ENCODE measurements at places on chromosomes 3 and 15. TPM values are rescaled to one million over a fixed set of nuclear protein-coding genes. Genes with fewer than 3 reads are reported as not detected.

DNA sequence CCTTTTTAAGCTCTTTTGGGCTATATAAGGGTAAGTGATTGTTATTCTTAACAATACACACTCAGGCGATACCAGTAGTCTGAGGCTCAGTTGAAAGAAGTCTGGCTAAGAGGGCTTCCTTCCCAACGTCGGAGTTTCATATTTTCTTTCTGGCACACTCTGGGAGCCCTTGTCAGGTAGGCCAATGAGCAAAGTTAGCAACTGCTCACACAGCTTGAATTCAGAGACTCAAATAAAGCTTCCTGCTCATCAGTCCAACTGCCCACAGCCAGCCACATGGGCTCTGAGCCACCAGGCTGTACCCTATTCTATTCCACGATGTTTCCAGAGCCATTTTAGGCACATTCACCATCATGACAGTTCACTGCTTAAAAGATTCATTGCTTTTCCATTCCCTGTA lies 155.1 kb upstream of the TBL1XR1 start:
- no peak overlapping the region for H3K27ac ChIP-seq
- peaks cover 14% of the 10 kb centered on the region for H3K4me1 ChIP-seq
- no peak for DNase-seq
- H3K4me3 ChIP-seq, result no peak overlapping the region
- H3K27me3 ChIP-seq, result no peaks in the 10 kb centered on the region
- H3K36me3 ChIP-seq, result no peaks in the 10 kb centered on the region

DNA sequence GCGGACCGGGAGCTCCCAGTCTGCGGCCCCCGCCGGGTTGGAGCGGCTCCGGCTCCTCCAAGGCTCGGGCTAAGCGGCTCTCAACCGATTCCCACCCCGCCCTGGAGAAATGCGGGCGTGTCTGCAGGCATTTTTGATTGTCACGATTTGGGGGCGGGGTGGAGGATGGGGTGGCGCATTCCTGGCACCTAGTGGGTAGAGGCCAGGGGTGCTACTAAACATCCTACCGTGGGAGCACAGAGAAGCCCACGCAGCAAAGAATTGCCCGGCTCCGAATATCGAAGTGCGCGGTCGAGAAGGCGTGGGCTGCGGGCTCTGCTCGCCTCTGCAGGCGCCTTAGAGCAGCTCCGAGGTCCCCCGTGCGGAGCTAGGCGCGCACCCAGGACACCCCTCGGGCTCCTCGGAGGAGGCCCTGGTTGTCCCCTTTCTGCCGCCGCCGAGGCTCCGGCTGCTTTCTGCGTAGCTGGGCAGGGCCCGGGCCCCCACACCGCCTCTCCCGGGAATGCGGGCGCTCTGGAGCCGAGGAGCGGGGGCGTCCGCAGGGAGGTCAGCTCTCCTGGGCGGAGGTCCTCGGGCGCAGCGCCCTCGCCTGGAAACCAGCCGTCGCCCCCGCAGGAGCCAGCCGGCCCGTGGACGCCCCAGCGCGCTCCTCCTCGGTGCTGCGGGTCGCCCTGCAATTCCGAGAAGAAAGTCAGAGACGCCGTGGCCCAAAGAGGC lies 16.5 kb upstream of the LAMP3 start:
- H3K4me3 ChIP-seq, result peak overlapping the region; percentile 83
- peaks cover 12% of the 10 kb centered on the region for H3K4me1 ChIP-seq
- peaks cover 56% of the 10 kb centered on the region for H3K27me3 ChIP-seq
- H3K36me3 ChIP-seq, result no peaks in the 10 kb centered on the region

DNA sequence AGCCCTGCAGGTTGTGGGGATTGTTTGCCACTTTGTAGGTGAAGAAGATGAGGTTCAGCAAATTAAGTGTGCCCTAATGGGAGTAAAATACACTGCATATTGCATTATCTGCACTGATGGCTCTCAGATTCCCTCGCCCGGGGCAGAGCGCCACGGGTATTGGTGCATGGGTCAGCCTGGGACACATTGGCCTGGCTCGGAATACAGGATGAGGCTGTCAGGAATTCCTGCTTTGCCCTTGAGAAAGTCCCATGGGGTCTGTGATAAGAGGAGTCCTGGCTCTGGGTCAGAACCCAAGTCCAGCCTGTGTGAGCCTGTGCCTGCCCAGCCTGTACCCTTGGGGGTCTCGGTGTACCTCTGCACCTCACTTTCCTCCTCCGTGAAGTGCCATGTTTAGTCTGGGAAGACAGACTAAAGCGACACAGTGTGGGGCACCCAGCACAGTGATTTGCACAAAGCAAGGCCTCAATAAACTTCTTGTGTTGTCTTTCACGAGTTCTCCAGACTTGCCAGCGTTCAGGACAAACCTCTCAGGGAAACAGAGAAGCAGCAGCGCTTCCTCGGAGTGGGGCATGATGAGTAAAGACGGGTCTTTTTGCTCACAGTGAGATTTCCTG lies 107.6 kb downstream of the LRRK1 start:
- peaks cover 2% of the 10 kb centered on the region for H3K27me3 ChIP-seq
- H3K4me1 ChIP-seq, result peaks cover 2% of the 10 kb centered on the region
- no peak overlapping the region for H3K27ac ChIP-seq
- no peak overlapping the region for H3K4me3 ChIP-seq
- H3K36me3 ChIP-seq, result no peaks in the 10 kb centered on the region
- no peak for DNase-seq

- no peak overlapping the region for H3K4me3 ChIP-seq
- H3K27me3 ChIP-seq, result peaks cover 14% of the 10 kb centered on the region
Measured at GRCh38 chr15:57916695-57917094, 148.8 kb downstream of the ALDH1A2 start.

DNA sequence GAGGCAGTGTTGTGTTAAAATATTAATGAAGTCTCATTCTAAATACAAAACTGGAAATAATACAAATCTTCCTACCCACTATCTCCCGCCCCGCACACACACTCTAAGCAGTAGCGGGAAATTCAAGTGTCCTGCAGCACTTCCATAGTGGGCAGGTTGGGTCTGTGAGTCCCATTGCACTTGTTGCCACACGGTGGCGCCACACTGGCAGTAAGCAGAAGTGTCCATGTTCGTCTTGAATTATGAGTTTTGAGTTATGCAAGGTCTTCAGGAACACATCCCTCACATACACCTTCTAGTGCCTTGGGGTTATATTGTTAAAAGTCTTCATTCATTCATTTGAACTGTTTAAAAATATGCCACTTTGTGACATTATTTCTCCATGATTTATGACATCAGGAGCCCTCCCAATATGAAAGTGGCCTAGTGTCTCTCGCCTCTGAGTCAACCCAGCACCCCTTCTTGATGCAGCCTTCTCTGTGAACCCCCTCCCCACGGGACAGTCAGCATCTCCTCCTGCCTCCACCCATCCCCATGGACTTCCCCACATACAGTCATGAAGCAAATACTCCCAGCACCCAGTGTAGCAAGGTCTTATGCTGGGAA lies 17.6 kb upstream of the CCDC174 start:
- DNase-seq, result peak; percentile 66
- H3K4me1 ChIP-seq, result no peaks in the 10 kb centered on the region
- peaks cover 25% of the 10 kb centered on the region for H3K27me3 ChIP-seq
- no peak overlapping the region for H3K4me3 ChIP-seq
- H3K27ac ChIP-seq, result no peak overlapping the region

GRCh38 chr15:37783290-37783689 lies 151.2 kb upstream of the TMCO5A start:
- no peak overlapping the region for H3K4me3 ChIP-seq
- peaks cover 6% of the 10 kb centered on the region for H3K27me3 ChIP-seq
- DNase-seq, result no peak
- no peaks in the 10 kb centered on the region for H3K4me1 ChIP-seq
- H3K36me3 ChIP-seq, result no peaks in the 10 kb centered on the region

- no peaks in the 10 kb centered on the region for H3K4me1 ChIP-seq
- H3K4me3 ChIP-seq, result no peak overlapping the region
- peaks cover 5% of the 10 kb centered on the region for H3K27me3 ChIP-seq
- H3K36me3 ChIP-seq, result no peaks in the 10 kb centered on the region
- no peak for DNase-seq
Measured at GRCh38 chr3:130354430-130354829, 9.0 kb downstream of the COL6A5 start.

DNA sequence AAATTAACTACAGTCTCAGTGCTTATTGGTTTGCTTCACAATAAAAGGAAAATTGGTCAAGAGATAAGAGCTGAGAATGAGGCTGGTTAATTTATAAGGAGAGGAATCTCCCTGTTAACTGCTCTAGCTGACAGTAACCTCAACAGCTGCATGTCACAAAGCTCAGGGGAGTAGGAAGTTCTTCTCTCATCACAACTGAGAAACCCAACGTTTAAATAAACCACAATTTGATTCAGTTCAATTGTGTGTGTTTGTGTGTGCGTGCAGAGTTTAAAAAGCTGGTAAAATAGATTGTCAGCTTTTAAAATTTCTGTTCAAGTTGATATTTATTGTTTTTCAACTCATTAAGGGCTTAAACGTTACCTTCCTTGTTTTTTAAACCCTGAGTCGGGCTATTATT lies 3.5 kb upstream of the TGFBR2 start:
- no peak for DNase-seq
- H3K4me3 ChIP-seq, result peak overlapping the region; percentile 48
- peaks cover 49% of the 10 kb centered on the region for H3K4me1 ChIP-seq
- H3K27ac ChIP-seq, result peak overlapping the region; percentile 68
- no peaks in the 10 kb centered on the region for H3K27me3 ChIP-seq

DNA sequence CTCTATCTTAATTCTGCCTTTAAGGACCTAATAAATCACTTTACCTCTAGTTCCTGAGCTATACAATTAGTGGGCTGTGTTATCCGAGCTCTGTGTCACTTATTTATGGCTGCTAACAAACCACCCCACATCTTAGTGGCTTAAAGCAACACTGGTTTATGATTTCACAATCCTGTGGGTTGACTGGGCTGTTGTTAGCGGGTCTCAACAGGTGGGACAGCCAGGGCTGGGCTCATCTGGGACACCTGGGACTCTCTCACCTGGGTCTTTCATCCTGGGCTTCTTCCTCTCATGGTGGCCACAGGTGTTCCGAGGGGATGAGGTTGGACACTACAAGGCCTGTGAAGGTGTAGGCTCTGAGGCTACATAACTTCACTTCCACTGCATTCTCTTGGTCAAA lies 35.8 kb upstream of the CHST2 start:
- no peaks in the 10 kb centered on the region for H3K36me3 ChIP-seq
- H3K27ac ChIP-seq, result no peak overlapping the region
- H3K27me3 ChIP-seq, result peaks cover 5% of the 10 kb centered on the region
- DNase-seq, result no peak

SEMA4B gene
- total RNA-seq, result 15.4 TPM

GRCh38 chr3:81658322-81658997 lies 103.0 kb downstream of the GBE1 start:
- H3K27ac ChIP-seq, result no peak overlapping the region
- no peaks in the 10 kb centered on the region for H3K27me3 ChIP-seq
- H3K36me3 ChIP-seq, result peaks cover 2% of the 10 kb centered on the region
- DNase-seq, result no peak

ARHGEF26 gene
- total RNA-seq, result not detected

DNA sequence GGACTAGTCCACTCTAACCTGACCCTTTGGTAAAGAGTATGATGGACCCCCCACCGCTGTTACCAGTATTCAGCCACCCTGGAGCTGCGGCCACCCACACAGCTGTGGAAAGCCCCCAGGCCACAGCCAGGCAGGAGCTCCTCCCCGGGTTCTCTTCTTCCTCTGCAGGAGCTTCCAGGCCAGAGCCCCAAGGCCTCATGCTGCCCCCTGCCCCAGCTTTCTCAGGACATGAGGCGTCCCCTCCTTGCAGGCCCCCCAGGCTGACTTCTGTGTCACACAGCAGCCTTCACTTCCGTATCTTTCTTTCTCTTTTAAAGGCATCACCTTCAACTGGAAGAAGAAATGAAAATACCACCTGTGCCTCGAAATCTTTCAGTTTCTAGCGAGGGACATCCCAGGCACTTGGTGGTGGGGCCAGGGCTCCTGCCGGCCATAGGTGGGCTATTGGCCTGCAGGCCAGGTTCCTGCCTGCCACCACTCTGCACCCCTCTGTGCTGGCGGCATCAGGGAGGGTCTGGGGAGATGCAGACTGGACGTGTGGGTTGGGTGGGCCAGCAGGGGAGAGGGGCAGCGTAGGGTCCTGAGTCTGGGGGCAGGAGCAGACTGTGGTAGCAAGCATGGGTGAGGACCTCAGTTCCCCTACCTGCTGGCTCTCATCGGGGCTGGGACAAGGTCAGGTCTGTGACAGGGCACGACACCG lies 19.9 kb downstream of the KLF13 start:
- no peak for DNase-seq
- peaks cover 25% of the 10 kb centered on the region for H3K36me3 ChIP-seq
- H3K4me3 ChIP-seq, result peak overlapping the region; percentile 95
- peak overlapping the region; percentile 100 for H3K27ac ChIP-seq
- H3K27me3 ChIP-seq, result no peaks in the 10 kb centered on the region

GRCh38 chr15:67879440-67880129 lies 39.7 kb upstream of the RNU6-1 start:
- no peaks in the 10 kb centered on the region for H3K36me3 ChIP-seq
- H3K27me3 ChIP-seq, result peaks cover 22% of the 10 kb centered on the region
- H3K27ac ChIP-seq, result no peak overlapping the region
- H3K4me3 ChIP-seq, result no peak overlapping the region

DNA sequence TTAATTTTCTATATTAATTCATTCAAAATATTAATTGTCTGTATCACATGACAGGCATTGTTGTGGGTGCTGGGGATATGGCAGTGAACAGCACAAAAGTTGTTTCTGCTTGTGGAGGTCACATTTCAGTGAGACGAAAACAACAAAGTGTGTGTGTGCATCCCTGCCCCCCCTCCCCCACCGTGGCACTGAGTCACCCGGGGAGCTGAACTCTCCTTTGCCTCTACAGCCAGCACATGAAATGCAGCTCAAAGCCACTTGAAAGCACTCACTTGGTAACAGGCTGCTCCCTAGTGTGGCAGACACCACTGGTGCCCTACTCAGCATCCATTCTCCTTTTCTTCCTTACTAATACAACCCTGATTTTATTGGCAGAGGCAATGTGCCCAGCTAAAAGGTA lies 16.9 kb upstream of the SCAMP5 start:
- H3K27me3 ChIP-seq, result peaks cover 12% of the 10 kb centered on the region
- H3K4me1 ChIP-seq, result peaks cover 3% of the 10 kb centered on the region
- DNase-seq, result no peak
- H3K36me3 ChIP-seq, result no peaks in the 10 kb centered on the region
- no peak overlapping the region for H3K4me3 ChIP-seq

GRCh38 chr3:49602877-49603411 lies 48.7 kb downstream of the BSN start:
- peak overlapping the region; percentile 0 for H3K4me3 ChIP-seq
- peak overlapping the region; percentile 71 for H3K27ac ChIP-seq
- H3K4me1 ChIP-seq, result peaks cover 23% of the 10 kb centered on the region
- no peaks in the 10 kb centered on the region for H3K27me3 ChIP-seq
- H3K36me3 ChIP-seq, result no peaks in the 10 kb centered on the region

MAP3K13 gene
- 12.5 TPM for total RNA-seq

EOMES gene
- total RNA-seq, result 44.5 TPM

- no peak for DNase-seq
- H3K27me3 ChIP-seq, result peaks cover 49% of the 10 kb centered on the region
- H3K36me3 ChIP-seq, result no peaks in the 10 kb centered on the region
- no peak overlapping the region for H3K4me3 ChIP-seq
- peaks cover 2% of the 10 kb centered on the region for H3K4me1 ChIP-seq
- no peak overlapping the region for H3K27ac ChIP-seq
Measured at GRCh38 chr3:50502225-50502583, 1.2 kb downstream of the CACNA2D2 start.

DNA sequence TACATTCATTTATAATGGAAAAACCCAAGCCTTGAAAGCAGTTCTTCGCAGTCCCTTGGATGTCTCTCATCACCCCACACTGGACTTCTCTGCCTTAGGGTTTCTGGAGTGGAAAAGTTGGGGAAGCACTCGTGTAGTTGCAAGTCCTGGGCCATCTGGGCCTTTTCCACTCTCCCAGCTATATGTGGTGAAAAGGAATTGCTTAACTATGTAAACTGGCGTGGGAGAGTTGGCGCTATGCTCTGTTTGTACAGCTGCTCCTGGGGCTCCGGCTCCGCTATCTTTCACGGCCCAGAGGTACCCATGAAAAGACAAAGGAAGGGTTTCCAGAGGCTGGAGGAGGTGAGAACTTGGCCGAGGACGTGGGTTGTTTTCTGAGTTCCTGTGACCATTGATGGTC lies 81.1 kb upstream of the MYZAP start:
- H3K27ac ChIP-seq, result no peak overlapping the region
- H3K4me1 ChIP-seq, result no peaks in the 10 kb centered on the region
- H3K4me3 ChIP-seq, result no peak overlapping the region
- DNase-seq, result no peak

All from activated naive CD8-positive, alpha-beta T cell treated with anti-CD3 and anti-CD28 coated beads, Interleukin-2, amount 10 ng/mL, durations not matched to agents 7 days and 5 days (primary cell).